ENCODE measurements at places on chromosomes 11 and 22. TPM values are rescaled to one million over a fixed set of nuclear protein-coding genes. Genes with fewer than 3 reads are reported as not detected.

The KRTAP5-2 gene
- not detected for total RNA-seq

The ST14 gene
- 0.65 TPM for total RNA-seq

The SCN4B gene
- total RNA-seq = 17.0 TPM

The RIMBP3B gene
- total RNA-seq = 0.08 TPM

- DNase-seq = no peak
Measured at GRCh38 chr11:70415191-70415590, 16.9 kb downstream of the CTTN start.

- DNase-seq = no peak
Measured at GRCh38 chr11:95913830-95914615, 9.9 kb downstream of the MTMR2 start.

GRCh38 chr11:95793116-95793515 is 2.8 kb downstream of the CEP57 start:
- no peak for DNase-seq

DNA sequence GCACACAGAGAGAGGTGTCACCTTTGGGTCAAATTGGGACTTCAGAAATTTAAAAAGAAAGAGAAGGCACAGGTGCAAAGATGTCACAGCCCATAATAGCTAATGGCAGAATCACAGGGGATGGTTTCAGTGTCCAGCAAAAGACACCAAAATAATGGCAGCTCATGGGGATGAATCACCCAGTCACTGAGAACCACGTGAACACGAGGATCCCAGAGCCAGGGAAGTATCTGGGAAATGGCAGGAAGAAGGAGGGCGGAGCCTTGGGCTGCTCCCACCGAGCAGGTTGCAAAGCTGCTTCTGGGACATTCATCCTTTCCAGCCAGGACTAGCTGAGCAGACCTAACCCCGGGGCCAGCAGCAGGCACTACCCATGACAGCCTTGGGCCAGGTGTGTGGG is 45.6 kb downstream of the TRMU start:
- DNase-seq = no peak

The ACTN3 gene
- total RNA-seq = 0.11 TPM

DNA sequence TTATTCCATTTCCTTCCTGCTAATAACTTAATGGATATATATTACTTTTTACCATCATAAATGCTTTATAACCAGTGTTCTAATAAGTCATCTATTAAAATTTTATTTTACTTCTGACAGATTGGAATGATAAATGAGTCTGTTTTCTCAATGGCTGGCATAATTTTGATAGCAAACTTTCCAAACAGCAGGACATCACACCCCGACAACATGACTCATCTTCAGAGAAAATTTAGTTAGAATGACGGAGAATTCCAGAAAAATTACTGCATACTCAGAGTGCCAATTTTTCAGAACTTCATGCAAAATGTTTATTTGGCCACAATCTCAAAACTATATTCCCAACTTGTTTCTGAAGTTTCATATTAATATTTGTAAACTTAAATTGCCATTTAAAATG is 174.4 kb downstream of the SWAP70 start:
- DNase-seq = no peak

- no peak for DNase-seq
Measured at GRCh38 chr11:49424136-49424535, 215.7 kb upstream of the FOLH1 start.

DNA sequence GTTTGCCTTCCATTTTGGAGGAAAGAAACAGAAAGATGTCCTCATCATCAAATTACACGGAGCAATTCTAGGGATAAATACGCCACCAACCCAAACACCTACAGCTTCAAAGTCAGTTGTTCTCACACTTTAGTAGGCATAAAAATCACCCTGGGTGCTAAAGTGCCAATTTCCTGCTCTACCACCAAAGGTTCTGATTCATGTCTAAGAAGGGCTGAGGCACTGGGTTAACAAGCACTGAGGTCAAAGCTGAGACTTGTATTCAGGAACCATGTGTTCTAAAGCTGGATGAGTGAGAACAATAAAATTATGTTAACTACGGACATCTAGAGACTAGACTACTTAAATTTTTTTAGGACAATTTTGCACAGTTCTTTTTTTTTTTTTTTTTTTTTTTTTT is 127.6 kb downstream of the MPPED2 start:
- DNase-seq = no peak

DNA sequence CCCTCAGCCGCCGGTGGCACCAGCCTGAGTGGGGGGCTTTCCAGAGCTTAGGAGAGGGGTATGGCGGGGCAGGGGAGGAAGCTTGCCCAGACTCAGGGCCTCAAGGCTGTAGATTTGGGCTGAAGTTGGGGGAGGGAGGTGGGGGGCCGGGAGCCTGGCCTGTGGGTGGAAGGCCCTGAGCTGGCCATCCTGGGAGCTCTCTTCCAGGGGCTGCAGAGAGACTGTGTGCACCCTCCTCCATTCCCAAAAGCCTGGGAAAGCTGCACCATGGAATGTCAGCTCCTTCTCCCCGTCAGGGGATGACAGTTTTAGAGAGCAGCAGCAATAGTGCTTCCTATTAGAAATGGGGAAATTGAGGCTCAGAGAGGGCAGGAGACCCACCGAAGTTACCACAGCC is 1.0 kb downstream of the SYT12 start:
- DNase-seq = no peak

GRCh38 chr22:43447380-43447779 is 35.6 kb downstream of the MPPED1 start:
- peak; percentile 15 for DNase-seq

The ARHGAP32 gene
- 4.1 TPM for total RNA-seq

The SCN2B gene
- 20.0 TPM for total RNA-seq

The TUBA8 gene
- total RNA-seq = 84.0 TPM

The GAL3ST3 gene
- total RNA-seq = 3.1 TPM

- DNase-seq = no peak
Measured at GRCh38 chr11:29782447-29782846, 234.4 kb downstream of the KCNA4 start.

The GRIA4 gene
- 0.43 TPM for total RNA-seq

DNA sequence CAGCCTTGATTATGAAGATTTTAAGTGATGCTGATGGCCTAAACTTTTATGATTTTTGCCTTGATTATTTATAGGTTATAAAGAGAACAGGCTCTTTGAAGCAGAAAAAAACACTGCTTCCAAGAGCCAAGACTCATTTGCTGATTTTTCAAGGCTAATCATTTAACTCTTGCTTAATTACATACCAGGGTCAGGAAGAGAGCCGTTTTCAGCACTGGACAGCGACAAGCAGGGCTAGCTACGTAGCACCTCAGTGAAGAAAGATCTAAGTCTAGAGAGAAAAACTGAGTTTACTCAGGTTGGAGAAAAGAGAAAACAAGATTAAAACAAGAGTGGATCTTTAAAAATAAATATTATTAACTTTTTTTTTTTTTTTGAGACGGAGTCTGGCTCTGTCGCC is 615.4 kb upstream of the B3GAT1 start:
- DNase-seq = no peak

- no peak for DNase-seq
Measured at GRCh38 chr11:134841411-134841810, 429.4 kb upstream of the B3GAT1 start.

The TMEM45B gene
- 0.11 TPM for total RNA-seq

The SCGB1A1 gene
- not detected for total RNA-seq

The SRSF8 gene
- total RNA-seq = 25.1 TPM

The PRG3 gene
- not detected for total RNA-seq

The TPBGL gene
- total RNA-seq = 0.08 TPM

The NLRX1 gene
- 25.4 TPM for total RNA-seq

The DLG2 gene
- 9.9 TPM for total RNA-seq

The SAA4 gene
- not detected for total RNA-seq

The KCNJ1 gene
- not detected for total RNA-seq

DNA sequence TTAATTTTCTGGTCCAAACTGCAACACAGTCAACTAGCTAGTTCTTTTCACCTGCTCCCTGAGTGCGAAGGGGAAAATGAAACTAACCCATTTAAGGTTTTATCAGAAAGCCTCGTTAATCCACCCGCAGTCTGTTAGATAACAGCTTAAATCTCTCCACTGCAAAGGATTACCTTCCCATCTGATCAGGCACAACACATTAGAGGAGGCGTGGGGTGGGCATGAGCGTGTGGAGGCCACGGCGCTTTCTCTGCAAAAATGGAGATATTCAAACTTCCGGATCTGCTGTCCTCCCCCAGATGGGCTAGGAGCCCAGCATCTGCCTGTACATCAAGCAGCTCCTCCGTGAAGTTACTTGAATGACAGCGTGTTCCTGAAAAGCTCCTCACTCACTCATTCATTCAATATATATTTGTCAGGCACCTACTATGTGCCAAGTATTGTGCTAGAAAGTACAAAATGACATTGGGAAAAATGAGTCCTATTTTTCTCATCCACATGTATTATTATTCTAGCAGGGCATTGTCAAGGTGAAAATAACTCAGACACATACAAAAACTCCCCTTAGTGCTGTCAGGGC is 13.5 kb upstream of the ANKK1 start:
- DNase-seq = no peak

GRCh38 chr11:73241300-73241699 is 23.2 kb downstream of the P2RY2 start:
- peak; percentile 1 for DNase-seq

DNA sequence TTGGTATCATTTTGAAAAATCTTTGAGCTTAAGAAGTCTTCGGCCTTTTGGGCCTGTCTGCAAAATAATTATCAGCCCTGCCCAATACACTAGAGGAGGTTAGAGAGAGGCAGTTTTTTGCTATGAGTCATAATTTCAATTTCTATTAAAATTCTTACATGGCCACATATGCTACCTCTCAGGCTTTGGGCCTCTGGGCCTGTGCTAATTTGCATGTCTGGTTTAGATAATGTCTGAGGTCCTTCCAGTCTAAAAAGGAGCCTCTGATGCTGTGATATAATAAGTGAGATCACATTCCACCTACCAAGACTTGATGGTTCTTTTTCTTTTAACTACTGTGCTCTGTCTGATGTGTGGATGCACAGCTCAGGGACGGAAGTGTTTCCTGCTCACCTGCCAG is 70.8 kb downstream of the KCNJ1 start:
- DNase-seq = no peak

The SNX32 gene
- 0.54 TPM for total RNA-seq

The CNGA4 gene
- not detected for total RNA-seq

GRCh38 chr22:22235558-22235957 is 9.0 kb upstream of the VPREB1 start:
- no peak for DNase-seq

The A4GALT gene
- 97.7 TPM for total RNA-seq

DNA sequence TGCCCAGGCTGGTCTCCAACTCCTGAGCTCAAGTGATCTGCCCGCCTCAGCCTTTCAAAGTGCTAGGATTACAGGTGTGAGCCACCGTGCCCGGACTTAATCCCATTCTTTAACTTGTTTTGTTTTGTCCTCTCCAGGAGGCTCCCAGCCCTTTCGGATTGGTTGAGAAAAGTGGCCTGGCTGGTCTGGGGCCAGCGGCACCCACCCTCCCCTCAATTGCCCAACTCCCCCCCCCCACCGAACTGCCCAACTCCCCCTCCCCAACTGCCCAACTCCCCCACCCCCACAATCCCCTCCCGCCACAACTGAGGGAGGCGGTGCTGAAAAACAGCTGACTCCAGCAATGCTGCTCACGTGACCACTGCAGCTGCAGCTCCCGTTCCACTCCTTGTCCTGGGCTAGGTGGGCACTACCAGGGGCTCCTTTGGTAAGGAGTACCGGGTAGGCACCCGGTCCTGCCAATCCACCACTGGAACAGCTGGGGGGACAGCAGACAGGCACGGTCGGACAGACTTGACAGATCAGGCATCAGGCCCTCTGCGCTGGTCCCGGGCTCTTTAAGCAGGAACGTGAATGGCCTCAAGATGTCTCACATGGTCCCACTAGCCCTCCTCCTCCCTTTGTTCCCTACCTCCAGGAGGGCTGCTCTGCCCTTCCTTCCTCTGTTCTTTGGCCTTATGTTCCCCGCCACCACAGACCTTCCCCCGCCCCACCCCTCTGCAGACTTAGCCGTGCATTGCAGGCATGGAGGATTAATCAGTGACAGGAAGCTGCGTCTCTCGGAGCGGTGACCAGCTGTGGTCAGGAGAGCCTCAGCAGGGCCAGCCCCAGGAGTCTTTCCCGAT is at the start of gene TCN2:
Gene TCN2 (plus strand): TSS at position 720 of the 845 bp plus-strand sequence. CDS start 158 bp downstream, outside the sequence.
- peak; percentile 89 for DNase-seq

GRCh38 chr22:48138427-48138826 is 1376.0 kb downstream of the TBC1D22A start:
- no peak for DNase-seq

DNA sequence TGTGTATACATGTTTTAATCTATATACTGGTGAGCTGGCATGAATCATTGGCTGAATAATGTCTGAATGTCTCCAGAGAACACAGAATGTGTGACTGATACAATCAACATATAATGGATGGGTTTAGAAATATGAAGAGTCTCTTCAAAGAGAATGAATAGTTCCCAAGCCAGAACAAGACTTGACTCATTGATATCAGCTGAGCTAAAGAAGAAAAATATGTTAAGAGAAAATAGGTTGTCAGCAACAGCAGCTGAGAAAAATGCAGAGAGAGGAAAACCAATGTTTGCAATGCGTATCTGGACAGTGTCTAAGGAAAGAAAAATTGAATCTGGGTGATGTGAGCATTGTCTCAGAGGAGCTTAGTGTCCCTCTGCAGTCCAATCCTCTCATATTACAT is 1281.8 kb upstream of the TENM4 start:
- DNase-seq = no peak

The ANGPTL5 gene
- total RNA-seq = 1.9 TPM

The FAT3 gene
- 9.2 TPM for total RNA-seq

GRCh38 chr11:116851626-116852025 is 14.2 kb upstream of the APOA1 start:
- DNase-seq = no peak

- DNase-seq = no peak
Measured at GRCh38 chr22:46761539-46762237, 762 bp upstream of the TBC1D22A start.

The LAYN gene
- total RNA-seq = 4.5 TPM

- DNase-seq = no peak
Measured at GRCh38 chr11:4466871-4467442, 15.5 kb upstream of the OR52K1 start.

Data from cardiac septum (tissue), 1 donor.